Natural killer cell (primary cell): ENCODE measurements at places on chromosomes 12 and 14.
A peak's percentile ranks its signal among the peaks of the same experiment; 100 is the strongest.

GRCh38 chr12:125187780-125188741 is 122.8 kb downstream of the AACS start:
- DNase-seq: no peak

DNA sequence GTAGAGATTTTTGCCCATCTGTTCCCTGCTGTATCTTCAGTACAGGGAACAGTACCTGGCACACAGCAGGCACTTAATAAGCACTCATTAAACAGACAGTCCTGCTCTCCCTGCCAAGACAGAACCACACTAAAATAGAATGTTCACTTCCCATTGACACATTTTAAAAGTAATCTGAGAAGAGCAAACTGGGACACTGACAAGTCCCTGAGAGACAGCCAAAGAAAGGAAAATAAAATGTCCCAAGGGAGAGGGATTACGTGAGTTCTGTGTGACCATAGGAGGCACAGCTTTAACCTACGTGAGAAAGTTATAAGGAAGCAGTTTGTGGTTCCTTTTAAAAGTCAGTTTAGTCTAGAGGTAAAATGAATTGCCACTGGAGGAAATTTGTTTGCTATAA is 43.9 kb upstream of the SYCP3 start:
- no peak for DNase-seq

- no peak for DNase-seq
Measured at GRCh38 chr14:72743626-72744025, 150.3 kb downstream of the DPF3 start.

DNA sequence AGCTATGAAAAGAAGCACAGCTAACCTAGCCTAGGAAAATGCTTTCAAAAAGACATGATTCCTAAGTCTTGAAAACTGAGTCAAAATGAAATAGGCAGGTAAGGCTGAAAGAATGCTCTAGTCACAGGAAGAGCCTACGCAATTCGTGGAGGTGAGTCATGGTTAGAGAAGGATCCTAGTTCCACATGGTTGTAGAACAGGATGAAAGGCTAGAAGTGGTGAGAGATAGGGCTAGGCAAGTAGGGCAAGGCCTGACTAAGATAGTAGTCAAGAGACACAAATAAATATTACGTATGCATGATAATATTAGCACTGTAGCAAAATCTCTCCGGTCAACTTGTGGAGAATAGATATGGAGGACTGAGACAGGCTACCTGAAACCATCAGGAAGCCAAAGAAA is 47.2 kb downstream of the PLCZ1 start:
- no peak for DNase-seq

- peak; percentile 82 for DNase-seq
Measured at GRCh38 chr14:50000380-50001150, 107.7 kb downstream of the ARF6 start.

GRCh38 chr12:47686645-47687240 is 19.1 kb downstream of the RPAP3 start:
- peak; percentile 67 for DNase-seq

- DNase-seq: no peak
Measured at GRCh38 chr12:75360920-75361319, 26.4 kb downstream of the GLIPR1L1 start.

GRCh38 chr14:38363217-38363616 is 107.3 kb upstream of the CLEC14A start:
- DNase-seq: no peak

GRCh38 chr14:70601162-70601561 is 707 bp upstream of the MED6 start:
- DNase-seq: no peak

DNA sequence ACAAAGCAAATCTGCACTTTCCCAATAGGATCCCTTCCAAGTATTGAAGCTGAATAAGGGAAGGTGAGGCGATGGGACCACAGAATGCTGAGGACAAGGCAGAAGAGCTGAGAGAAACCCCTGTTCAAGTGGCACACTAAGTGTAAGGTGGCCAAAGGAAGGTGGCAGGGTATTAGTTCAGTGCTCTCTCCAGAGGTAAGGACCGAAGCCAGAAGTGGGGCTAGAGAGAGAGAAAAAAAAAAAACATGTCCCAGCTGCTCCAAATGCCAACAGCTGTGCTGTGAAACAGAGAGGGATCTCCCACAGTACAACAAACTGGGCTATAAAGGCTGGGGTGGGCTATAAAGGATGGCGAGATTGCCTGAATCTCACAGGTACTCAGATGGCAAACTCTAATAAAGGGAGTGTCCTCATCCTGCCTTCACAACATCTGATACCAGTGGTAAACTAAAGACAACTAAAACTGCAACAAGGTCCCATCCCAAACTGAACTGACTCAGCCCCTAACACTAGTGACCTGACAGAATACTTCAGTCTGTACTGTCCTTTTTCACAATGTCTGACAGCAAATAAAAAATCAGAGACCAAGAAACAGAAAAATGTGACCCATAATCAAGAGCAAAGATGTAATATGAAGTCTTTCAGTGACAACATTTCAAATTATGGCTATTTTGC is 47.9 kb downstream of the CDK17 start:
- DNase-seq: no peak

DNA sequence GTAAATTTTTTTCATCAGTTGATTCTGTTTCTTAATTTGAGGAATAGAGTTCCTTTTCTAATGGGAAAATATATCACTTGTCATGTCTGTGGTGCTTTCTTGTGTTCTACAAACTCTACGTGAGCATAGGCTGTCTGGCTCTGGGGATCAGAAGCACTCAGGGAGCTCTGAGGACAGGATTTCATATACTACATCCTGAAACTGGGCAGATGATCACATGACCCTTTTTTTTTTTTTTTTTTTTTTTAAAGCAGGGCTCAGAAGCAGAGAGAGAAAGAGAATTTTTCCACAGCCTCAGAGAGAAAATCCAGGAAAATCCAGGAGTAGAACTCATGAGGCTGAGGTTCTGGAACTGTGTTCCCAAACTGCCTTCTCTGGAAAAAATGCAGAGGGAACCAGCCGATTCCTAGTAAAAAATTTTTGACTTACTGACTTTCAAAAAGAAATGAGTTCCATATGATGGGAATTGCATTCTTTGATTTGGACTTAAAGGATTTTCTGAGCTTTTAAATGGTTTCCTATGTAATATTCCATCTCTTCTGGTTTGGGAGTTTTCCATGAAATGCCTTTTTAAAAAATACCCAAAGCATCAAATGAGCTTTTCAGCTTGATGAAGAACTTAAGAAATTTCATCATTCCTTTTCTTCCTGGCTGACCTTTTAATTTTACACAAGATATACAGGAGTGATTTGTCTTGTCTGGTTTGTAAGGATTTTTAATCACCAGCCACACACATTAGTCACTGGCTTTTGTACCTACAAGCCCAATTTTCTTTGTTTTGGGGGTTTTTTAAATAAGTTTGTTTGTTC is 183.1 kb upstream of the HIF1A start:
- no peak for DNase-seq

DNA sequence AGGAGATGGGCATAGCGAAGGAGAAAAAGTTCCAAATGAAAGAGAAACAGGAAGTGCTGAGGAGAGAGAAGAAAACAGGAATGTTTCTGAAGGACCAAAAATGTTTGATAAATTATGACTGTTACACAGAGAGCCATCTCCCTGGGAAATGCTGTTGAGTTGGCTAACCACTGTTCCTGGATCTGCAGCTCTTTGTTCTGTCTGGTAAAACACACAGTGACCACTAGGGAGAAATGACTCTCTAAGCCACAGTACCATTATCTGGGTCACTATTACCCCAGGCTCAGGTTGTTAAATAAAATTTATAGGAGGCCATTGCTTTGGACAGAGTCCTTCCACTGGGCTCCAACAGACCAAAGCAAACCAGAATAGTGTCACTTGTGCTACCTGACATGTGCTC is 219.3 kb downstream of the CRADD start:
- no peak for DNase-seq

DNA sequence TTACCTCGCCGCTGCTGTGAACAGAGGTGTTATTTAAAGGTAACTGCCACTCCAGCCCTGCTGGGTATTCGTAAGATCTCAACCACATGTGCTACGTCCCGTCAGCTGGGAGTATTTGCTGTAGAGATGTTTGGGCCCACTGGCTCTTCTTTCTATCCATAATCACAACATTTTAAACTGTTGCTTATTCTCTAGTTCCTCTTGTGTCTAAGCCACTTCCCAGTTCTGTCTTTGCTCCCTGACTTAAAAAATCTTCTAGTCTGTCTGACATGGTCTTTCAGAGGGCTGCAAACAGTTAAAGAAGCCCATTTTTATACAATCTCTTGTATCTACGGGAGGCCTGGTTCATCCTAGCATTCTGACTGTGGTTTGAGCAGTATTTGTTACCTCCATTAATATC is 33.2 kb upstream of the HELB start:
- DNase-seq: no peak

DNA sequence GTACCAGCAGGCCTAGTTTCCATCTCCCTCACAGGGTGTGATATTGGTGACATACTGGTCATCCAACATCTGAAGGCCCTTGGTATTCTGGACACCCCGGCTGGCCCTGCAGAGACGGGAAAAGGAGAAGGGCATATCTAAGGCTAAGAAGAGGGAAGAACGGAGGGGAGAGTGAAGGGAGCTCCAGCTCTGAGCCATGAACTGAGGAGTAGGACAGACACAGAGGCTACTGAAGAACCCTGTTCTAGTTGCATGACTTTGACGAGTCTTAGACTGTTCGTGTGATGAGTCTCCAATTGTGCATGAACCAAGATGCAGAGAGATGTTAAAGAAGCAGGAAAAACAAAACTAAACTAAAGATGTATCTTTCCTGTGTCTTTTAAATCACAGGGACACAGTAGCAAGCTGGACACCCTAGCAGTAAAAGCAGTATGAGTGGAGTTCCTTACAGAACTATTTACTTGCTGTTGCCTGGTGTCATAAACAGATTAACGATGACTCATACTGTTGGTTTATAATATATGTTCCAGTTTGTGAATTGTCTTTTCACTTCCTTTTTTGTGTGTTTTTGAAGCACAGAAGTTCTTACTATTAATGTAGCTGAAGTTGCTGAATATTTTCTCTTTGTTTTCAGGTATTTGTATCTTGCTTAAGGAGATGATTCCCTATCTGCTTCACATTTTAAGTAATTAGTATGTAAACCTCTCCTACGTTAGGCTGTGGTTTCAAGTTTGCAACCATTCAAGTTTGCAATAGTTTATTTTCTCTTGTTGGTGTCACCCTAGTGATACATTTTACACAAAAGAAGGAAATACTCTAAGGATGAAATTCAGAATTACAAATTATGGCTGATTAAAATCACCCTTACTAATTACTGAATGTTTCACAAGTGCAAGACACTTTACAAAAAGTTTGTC is 15.7 kb downstream of the FAR2 start:
- no peak for DNase-seq

DNA sequence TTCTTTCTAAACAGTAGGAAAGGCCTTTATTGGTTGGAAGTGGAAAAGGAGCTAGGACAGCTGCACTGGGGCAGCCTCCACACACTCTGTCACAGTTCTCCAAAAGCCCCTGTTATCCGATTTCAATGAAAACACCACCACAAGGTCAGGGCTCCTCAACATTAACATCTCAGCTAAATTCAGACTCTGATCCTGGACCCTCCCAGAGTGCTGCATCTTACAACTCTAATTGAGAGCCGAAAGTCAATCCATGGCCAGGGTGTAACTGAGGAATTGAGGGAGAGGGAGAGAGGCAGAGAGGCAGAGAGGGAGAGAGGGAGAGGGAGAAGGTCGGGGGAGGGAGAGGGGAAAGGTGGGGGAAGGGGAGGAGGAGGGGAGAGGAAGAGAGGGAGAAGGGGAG is 32.1 kb downstream of the DICER1 start:
- no peak for DNase-seq

- DNase-seq: no peak
Measured at GRCh38 chr12:128612150-128612850, 211.5 kb downstream of the SLC15A4 start.

GRCh38 chr14:38993981-38994380 is 109.1 kb downstream of the SEC23A start:
- no peak for DNase-seq

- no peak for DNase-seq
Measured at GRCh38 chr12:27517961-27518665, 5.9 kb upstream of the PPFIBP1 start.

GRCh38 chr12:123067654-123068053 is 83.2 kb downstream of the PITPNM2 start:
- no peak for DNase-seq

- no peak for DNase-seq
Measured at GRCh38 chr12:11787933-11788849, 138.7 kb downstream of the ETV6 start.

GRCh38 chr12:96452261-96452922 is 37.0 kb upstream of the CFAP54 start:
- no peak for DNase-seq

- DNase-seq: no peak
Measured at GRCh38 chr14:95128140-95128539, 29.2 kb downstream of the DICER1 start.
